ENCODE measurements at places on chromosomes 5 and 9.

DNA sequence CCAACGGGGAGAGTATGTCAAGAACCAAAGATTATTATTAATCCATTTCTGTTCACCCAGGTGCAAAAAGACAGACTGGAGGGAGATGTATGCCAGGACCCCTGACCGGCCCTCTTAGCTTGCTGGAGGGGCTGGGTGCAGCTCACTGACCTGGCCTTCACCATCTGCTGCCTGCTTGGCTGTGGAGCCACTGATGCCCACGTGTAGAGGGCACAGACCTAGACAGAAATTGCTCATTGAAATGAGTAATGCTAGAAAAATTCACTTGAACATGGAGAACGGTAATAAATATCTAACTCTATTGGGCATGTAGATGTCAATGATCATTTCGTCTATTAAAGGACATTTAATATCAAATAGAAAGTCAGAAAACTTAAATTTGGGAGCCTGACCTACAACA, 58.8 kb upstream of the ERCC6L2 start:
- DNase-seq: no peak

DNA sequence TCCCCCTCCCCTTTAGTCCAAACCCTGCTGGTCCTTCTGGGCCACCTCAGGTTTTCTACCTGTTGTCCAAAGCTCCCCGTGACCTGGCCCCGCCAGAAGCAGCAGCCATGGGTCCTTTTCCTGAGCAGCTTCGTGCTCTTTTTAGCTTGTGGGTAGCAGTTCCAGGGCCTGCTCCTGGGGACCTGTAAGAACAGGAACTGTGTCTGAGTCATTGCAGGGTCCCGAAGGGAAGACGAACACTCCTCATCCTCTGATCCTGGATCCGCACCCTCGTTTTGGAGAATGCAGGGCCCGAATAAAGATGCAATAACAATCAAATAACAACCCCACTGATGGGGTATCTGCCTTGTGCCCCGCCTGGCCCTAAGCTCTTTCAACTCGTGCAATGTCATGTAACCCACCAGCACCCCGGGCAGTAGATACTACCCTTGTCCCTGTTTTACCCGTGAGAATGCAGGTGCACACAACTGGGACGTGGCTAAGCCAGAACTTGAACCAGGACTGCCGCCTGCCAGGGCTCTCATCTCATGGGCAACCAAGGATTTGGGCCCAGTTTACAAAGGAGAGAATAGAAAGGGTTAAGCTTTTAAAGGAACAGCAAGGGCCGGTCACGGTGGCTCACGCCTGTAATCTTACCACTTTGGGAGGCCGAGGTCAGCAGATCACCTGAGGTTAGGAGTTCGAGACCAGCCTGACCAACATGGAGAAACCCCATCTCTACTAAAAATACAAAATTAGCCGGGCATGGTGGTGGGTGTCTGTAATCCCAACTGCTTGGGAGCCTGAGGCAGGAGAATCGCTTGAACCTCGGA, 33.2 kb downstream of the NEK6 start:
- no peak for DNase-seq

DNA sequence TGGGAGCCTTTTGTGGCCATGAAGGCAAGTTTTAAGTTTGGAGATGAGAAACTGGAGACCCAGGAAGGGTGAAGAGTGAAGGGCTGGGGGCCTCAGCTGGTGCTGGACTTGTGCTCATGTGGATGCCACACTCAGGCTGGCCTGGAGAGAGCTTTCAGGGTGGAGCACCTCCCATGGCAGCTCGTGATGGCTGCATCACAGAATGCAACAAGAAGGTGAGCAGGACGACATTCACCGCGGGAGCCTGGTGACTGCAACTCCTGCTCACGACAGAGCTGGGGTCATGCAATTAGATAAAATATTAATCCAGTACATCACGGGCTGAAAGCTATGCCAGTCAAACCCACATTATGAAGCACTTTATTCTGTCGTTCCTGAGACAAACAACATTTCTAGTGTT, 59.7 kb downstream of the SEMA4D start:
- no peak for DNase-seq

- DNase-seq: peak; percentile 21
Observed at GRCh38 chr5:95620870-95621838, 1.3 kb downstream of the GPR150 start.

- no peak for DNase-seq
Observed at GRCh38 chr5:124823380-124823779, 76.9 kb upstream of the ZNF608 start.

GRCh38 chr5:139968547-139969261, 74.4 kb downstream of the NRG2 start:
- DNase-seq: peak; percentile 77

- DNase-seq: no peak
Observed at GRCh38 chr5:112649882-112650281, 87.8 kb upstream of the APC start.

DNA sequence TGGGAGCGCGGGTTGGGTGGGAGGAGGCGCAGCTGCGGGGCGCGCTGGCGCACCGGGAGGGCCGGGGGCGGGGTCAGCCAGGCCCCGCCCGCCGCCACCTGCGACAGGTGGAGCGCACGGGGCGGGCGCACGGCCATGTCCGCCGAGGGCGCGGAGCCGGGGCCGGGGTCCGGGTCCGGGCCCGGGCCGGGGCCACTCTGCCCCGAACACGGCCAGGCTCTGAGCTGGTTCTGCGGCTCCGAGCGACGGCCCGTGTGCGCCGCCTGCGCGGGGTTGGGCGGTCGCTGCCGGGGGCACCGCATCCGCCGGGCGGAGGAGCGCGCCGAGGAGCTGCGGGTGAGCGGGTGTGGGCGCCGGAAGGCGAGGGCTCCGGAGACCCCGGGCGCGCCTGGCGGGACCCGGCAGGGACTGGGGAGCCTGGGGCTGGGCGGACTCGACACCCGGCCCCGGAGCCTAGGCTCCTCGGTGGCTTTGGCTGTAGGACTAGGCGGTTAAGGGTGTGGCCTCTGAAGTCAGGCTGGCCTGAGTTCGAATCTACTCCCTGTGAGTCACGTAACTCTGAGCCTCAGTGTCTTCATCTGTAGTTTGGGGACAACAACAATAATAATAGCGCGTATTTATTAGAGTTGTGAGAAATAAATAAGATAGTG, at the start of gene BSPRY:
BSPRY (plus strand) TSS at position 97 of the 650 bp plus-strand sequence; CDS start at position 136, 39 bp downstream.
- DNase-seq: peak; percentile 51

Data from activated T-helper 1 cell treated with anti-CD3 and anti-CD28 coated beads, Interleukin-12 subunit alpha, Interleukin-12 subunit beta, Interleukin-2, Interleukin-4 antibody, amounts not matched to agents 30 ng/mL and 10 ng/mL and 1 ng/mL, durations not matched to agents 14 hours and 24 hours and 36 hours (primary cell).